Cardiac muscle cell (in vitro differentiated cells and primary cell): ENCODE measurements at places on chromosomes 13 and 19. TPM values are rescaled to one million over a fixed set of nuclear protein-coding genes. Genes with fewer than 3 reads are reported as not detected.

Gene BRSK1
- 3.5 and 5.6 TPM in 2 replicates for polyA plus RNA-seq

DNA sequence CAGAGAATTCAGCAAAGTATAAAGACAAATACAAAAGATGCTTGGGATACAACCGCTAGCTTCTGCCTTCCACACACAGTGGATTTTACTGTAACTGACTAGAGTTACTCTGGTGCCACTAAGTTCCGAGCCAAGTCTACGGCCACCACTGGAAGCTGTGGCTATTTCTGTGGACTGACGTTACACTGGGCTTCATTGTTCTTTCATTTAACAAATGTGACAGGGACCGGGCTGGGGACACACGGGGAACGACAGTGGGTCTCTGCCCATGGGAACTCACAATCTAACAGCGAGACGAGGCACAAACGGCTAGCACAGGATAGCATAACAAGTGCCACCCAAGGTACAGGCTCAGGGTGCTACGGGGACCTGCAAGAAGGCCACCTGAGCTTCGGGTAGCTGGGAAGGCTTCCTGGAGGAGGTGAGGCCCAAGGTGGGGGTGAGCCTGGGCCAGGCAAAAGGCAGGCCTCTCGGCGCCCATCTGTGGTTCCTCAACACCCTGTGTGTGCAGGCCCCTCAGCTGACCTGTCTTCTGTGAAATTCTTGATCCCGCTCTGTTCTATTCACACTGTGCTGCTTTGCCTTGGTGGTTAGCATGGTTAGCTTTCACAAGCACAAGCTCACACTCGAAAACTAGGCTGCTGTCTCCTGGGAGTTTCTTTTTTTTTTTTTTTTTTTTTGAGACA is 10.3 kb upstream of the IL4I1 start:
- no peak for DNase-seq

- DNase-seq: no peak
These were observed 2.7 kb upstream of the RPS16 start for GRCh38 chr19:39438270-39438934.

DNA sequence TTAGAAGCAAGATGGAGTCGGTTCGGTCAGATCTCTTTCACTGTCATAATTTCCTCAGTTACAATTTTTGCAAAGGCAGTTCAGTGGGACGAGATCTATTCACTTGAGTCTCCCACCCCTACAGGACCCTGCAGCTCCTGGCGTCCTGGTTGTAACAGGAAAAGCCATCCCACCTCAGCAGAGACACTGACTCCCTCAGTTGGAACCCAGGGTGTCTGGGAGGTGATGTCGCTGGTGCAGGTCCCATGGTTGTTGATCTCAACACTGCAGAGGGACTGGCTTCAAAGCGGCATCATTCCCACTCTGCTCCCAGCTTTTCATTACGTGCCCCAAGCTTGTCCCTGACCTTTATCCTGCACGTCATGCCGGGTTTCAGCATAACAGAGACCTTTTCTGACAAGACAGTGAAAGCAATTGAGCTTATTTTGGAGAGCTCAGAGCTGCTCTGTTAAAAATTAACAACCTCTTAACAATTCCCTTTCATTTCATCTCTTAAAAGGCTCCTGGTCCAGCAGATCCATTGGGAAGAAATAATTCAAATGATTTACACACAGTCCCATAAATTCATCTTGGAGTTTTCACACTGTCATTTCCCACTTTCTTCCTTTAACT is 17.6 kb upstream of the COG3 start:
- DNase-seq: no peak

- DNase-seq: no peak
These were observed 1954.1 kb downstream of the PCDH9 start for GRCh38 chr13:65275838-65276630.

- no peak for DNase-seq
These were observed 56.9 kb upstream of the LRCH1 start for GRCh38 chr13:46496086-46496485.

GRCh38 chr13:90232291-90232690 is 1115.2 kb upstream of the MIR17HG start:
- no peak for DNase-seq

GRCh38 chr13:20342311-20342710 is 110.2 kb upstream of the GJB6 start:
- DNase-seq: no peak

DNA sequence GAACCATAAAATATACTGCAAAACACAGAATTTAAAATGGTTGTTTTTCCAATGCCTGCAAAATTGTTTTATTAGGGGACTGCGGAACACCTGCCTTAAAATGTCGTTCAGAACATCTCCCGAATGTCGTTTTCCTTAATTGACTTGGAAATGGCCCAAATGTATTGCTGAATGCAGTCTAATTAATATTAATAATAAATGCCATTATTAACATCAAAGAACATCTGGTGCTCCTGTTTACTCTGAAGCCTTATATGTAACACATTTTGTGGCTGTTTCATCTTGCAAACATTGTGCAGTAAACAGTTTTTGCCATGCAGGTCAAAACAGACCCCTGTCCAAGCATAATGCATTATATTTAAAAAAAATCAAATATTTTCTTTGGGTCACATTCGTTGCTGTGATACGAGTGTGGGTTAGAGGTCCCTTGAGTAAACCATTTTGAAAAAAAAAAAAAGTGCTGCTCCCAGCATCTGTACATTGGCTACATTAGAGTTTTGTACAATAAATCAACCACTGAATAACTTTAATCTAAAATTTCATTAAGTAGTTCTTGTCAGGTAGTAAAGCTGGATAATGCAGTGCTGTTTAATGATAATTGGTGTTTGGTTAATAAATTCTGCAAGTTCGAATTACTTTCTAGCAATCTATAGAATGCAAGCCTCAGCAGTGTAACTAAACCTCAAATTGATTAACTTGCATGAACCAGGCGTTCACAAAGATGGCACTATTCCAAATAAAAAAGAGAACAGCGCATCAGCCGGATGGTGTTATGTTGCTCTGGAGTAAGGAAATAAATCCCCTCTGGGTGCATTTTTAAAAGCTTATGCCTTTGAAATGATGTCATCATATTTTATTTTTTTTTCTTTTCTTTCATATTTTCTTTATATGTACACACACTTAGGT is 140.2 kb downstream of the ZNF536 start:
- DNase-seq: no peak

Gene GRIK5
- 3.4 and 6.3 TPM in 2 replicates for polyA plus RNA-seq

DNA sequence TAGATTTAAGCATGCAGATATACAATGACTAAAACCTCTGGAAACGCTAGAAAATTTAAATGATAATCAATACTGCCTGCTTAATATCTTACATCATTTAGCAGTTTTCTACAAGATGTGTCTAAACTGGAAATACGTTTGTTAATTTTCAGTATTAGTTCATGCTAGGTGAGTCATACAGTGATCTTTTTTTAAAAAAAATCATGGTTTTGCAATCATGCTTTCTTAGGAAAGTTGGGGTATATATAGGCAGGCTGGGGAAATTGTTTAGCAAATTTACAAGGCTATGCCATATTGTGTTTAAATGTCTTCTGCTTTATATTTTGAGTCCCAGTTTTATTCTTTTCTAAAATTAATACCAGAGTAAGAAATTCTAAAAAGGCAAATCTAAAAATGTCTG is 245.4 kb upstream of the SPRY2 start:
- no peak for DNase-seq

DNA sequence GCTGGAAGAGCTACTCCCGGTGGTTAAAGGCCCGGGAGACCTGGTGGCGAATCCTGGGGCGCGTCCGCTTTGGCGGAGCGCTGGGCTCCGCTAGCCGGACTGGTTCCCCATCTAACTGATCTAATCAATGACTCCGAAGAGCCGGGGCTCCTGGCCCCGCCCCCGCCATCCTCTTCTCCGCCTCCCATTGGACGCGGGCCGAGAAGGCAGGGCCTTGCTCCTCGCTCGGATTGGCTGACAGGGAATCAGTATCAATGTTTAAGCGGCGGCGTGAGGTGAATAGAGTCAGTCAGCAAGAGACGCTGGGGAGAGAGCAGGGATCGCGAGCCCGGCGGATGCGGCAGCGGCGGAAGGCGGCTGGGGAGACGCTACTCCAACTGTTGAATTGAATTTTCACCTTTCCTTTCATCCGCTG is 1.7 kb upstream of the PCDH17 start:
- DNase-seq: peak; percentile 97

- DNase-seq: no peak
These were observed 300.7 kb downstream of the KLF12 start for GRCh38 chr13:73833325-73834070.

- DNase-seq: peak; percentile 42
These were observed 16.6 kb downstream of the JOSD2 start for GRCh38 chr19:50494186-50495019.

Gene ZNF813
- 2.7 and 3.3 TPM in 2 replicates for polyA plus RNA-seq

GRCh38 chr19:32041681-32042292 is 303.6 kb upstream of the ZNF507 start:
- DNase-seq: peak; percentile 69
